ENCODE measurements at places on chromosomes 16 and 17.

- DNase-seq = no peak
Measured at GRCh38 chr17:47855737-47856136, 4.8 kb upstream of the SP6 start.

- no peak for DNase-seq
Measured at GRCh38 chr17:78896834-78897663, 6.0 kb downstream of the CEP295NL start.

- no peak for DNase-seq
Measured at GRCh38 chr16:66455970-66456369, 28.9 kb downstream of the BEAN1 start.

GRCh38 chr16:51031598-51031997 is 119.5 kb downstream of the SALL1 start:
- DNase-seq = no peak

GRCh38 chr17:34308371-34308770 is 10.9 kb upstream of the CCL8 start:
- DNase-seq = no peak

GRCh38 chr17:80616705-80617104 is 72.1 kb downstream of the RPTOR start:
- DNase-seq = no peak
